ENCODE measurements at places on chromosomes 4 and X.

- no peak for DNase-seq
Observed at GRCh38 chr4:42594888-42595287, 62.0 kb downstream of the ATP8A1 start.

GRCh38 chrX:136899221-136899620, 18.7 kb upstream of the RBMX start:
- DNase-seq: no peak

GRCh38 chrX:74853255-74853654, 72.0 kb downstream of the NEXMIF start:
- DNase-seq: no peak

- DNase-seq: no peak
Observed at GRCh38 chr4:147753047-147753446, 21.2 kb downstream of the ARHGAP10 start.

GRCh38 chr4:110621839-110622751, 782 bp downstream of the PITX2 start:
- DNase-seq: no peak

- peak; percentile 11 for DNase-seq
Observed at GRCh38 chr4:109321232-109321631, 18.8 kb upstream of the COL25A1 start.

GRCh38 chr4:34417160-34417559, 1827.2 kb downstream of the ARAP2 start:
- no peak for DNase-seq

DNA sequence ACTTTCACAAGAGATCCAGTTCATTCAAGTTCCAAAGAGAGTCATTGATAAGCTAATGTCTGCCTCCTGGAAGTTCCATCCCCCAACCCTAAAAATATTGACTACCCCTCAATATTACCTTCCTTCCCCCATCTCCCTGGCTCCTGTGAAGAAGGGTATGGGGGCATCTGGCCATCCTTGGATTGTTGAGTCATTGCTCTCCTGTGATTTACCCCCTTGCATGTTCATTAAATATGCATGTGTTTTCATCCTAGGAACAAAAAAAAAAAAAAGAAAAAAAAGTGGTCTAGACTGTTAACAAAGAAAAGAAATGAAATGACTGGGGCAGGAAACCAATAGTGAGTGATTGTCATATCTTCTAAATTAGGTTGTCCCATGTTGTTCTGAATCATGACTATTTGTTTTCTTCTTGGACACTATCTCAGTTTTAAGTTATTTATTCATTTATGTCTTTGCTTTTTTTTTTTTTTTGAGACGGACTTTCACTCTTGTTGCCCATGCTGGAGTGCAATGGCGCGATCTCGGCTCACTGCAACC, 51.9 kb upstream of the HUWE1 start:
- no peak for DNase-seq

GRCh38 chr4:156176896-156177295, 223.2 kb upstream of the CTSO start:
- DNase-seq: no peak

DNA sequence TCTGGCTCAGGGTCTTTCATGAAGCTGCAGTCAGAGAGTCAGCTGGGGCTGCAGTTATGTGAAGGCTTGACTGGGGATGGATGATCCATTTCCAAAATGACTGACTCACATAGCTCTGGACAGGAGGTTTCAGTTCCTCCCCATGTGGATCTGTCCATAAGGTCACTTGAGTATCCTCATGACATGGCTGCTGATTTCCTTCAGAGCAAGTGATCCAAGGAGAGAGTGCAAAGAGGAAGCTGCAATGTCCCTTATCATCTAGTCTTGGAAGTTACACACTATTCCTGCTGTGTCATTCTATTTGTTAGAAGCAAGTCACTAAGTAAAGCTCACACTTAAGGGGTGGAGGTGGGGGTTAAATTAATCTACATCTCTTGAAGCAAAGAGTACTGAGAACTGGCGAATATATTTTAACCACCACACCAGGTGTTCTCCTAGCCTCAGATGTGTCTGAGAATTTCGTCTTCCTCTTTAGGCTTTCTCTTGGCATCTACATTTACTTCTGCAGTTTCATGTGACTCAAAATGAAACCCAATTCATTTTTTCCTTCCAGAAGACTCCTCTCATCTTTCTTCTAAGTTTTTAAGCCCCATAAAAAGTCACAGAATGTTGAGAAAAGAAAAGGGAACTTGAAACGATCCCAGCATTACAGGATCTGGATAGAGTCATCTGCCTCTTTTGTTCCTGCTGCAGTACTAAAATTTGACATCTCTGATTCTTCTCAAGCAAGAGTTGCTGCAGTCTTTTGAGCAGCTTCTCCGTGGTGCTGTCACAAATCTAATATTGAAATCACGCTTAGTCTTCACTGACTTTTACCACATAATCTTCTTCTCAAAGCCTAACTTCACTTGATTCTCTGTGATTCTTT, 3.8 kb upstream of the GRPR start:
- peak; percentile 73 for DNase-seq

DNA sequence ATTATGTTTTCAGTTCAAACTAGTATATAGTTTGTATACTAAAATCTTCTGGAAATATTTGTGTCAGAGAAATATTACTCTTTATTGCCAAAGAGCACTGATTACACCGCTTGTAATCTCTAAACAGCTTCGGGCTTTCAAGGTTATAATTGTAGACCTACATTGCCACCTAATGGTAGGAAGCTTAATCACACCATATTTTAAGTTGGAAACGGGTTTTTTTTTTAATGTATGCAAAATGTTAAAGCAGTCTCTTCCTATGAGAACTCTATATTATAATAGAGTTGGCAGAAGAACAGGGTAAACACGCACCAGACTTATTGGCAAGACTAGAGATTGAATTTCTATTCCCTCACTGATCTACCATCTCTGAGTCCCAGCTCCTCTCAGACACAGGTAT, 19.5 kb upstream of the NFXL1 start:
- DNase-seq: peak; percentile 74

- DNase-seq: no peak
Observed at GRCh38 chrX:14825851-14826250, 47.0 kb downstream of the FANCB start.

DNA sequence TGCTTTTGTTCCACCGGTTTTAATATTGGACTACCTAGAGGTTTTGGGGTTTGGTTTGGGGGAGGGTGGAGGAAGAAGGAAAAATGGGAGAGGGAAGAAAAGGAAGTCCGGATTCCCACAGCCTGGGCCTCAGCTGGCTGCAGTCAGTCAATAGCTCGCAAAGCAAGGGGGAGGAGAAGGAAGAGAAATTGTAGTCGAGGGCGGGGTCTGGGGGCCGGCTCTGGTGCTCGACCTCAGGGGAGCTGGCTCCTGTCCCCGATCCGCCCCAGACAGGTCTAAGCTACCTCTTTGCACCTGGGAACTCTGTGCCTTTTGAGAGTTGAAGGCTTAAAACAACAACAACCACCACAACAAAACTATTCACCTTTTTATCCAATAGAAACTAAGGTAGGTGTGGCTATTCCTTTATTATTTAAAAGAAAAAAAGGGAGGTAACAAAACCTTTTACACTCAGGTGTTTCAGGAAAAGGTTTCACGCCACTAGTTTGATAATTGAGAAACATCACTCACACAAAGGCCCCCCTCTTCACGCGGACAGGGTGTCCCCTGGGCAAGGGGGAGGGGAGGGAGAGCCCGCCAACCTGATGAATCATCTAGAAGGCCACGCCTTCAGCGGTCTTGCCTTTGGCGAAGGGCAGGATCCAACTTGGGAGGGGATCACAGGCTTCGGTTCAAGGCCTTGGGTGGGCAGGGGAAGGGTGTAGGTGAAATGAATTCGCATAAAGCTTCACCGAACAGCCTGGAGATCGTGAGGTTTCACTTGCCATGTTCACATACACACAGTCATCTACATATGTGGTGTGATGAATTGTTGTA, 1.6 kb upstream of the LNX1 start:
- no peak for DNase-seq

DNA sequence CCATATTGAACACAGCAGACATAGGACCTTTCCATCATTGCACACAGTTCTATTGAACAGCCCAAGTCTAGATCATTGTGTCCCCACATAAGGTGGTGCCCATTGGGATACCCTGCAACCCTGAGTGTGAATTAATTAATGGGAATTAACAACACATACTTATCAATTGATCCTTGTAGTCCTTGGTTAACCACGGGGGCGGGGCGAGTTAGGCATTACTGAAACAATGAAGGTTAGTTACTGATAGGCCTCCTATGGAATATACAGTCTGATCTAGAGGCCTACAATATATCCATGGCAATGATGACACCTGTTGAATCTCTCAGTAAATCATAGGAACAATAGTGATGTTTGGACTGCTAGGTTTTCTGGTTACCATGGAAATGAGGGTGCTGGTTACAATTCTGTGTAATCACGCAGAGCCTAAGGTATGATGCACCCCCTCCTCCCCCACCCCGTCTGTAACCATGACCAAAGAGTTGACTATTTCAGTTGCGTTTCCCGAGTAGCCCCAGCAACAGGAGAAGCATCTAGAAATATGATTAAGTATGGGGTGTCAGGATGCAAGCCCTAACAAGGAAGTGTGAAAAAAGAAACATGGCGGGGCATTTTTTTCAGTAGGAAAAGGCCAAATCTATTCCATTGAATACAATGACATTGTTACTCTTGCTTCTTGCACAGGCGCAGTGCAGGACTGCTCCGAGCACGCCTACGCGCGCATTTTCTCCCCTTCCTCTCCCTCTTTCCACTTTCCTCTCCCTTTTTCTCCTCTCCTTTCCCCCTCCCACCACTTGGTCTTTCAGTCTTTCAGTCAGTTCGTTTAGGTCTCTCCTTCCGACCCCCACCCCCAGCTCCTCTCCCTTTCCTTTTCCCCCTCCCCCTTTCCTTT, 677 bp upstream of the NONO start:
- no peak for DNase-seq

DNA sequence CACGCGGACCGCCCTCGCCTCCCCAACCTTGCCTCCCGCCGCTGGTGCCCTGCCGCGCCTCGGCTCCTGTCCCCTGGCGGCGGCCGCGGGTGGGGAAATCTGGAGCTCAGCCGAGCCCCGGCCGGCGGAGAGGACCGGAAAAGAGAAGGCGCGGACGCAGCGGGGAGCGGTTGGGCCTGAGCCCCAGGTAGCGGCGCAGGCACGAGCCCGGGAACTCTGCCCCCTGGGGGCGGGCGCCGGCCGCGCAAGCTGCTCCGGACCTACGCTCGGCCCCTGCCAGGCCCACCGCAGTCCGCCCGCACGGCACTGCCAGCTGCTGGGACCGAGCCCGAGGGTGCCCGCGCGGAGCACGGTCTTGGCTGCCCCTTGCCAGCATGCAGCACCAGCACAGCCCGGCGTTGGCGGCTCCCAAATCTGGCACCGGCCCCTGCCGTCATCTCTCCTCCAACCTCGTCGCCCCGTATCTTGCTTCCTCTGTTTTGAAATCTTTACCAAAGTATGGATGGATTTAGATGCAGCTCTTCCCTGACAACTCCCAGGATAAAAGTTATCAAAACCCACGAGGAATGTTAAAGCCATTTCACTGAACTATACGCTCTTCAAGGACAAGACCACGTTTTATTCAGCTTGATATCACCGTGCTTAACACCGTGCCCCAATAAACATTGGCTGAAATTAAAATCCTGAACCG, at the start of gene PRSS12:
Gene PRSS12 (minus strand): TSS at position 161 of the 691 bp plus-strand sequence. CDS start 283 bp downstream, outside the sequence.
- peak; percentile 65 for DNase-seq

GRCh38 chr4:158904815-158905214, 136.0 kb downstream of the FNIP2 start:
- DNase-seq: no peak

DNA sequence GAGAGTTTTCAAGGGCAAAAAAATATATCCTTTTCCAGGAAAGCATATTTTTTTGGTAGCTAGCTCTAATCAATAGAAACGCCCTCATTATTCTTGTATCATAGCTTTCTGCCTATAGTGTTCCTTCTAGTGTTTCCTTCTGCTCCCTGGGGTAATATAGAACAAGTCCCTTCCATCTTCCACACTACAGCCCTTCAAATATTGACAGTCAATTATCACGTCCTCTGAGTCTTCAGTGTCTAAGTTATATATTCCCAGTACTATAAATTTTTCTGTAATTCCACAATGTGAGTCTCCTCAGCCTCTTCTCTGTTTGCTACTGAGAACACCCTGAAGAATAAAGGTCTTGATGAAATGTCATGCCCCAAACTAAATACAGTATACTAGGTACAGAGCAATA, 1088.0 kb upstream of the PCDH7 start:
- no peak for DNase-seq

DNA sequence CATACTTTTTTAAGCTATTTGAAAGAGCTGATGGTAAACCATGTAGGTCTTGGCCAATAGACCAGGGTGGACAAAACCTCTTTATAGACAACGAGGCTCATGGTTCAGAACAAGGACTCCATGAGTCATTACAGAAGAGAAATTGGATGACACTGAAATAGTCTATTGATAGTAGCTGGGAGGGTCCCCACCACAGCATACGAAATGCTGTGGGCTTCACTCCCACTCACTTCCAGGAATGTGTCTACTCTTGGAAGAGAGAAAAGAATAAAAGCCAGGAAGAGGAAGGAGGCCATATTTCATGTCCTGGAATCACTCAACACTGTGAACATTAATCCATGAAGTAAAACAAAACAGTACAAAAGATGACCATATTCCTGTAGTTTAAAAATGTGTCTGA, 82.3 kb upstream of the MXRA5 start:
- DNase-seq: no peak

- DNase-seq: no peak
Observed at GRCh38 chrX:64291123-64291522, 60.7 kb upstream of the ASB12 start.

- DNase-seq: no peak
Observed at GRCh38 chr4:15373363-15373762, 54.5 kb upstream of the C1QTNF7 start.
